ENCODE measurements at places on chromosomes 7 and 10. TPM values are rescaled to one million over a fixed set of nuclear protein-coding genes. Genes with fewer than 3 reads are reported as not detected.

DNA sequence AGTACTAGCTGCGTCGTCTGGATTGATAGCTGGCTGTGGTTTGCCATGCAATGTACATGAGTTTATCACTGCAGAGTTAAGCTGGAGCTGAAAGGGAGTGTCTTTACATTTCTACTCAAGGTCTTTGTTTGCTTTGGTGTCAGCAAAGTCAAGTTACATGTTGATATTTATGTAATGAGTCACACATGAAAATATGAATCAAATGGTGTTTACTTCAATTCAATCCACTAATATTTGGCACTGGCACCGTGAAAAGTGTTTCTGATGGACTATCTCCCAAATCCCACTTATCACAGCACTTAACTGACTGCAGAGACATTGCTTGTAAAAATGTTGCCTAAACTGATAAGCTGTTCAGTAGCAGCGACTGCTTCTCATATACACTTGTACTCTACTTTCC, 395.9 kb downstream of the TFEC start:
- no peaks in the 10 kb centered on the region for H3K36me3 ChIP-seq
- no peak overlapping the region for H3K4me3 ChIP-seq

DNA sequence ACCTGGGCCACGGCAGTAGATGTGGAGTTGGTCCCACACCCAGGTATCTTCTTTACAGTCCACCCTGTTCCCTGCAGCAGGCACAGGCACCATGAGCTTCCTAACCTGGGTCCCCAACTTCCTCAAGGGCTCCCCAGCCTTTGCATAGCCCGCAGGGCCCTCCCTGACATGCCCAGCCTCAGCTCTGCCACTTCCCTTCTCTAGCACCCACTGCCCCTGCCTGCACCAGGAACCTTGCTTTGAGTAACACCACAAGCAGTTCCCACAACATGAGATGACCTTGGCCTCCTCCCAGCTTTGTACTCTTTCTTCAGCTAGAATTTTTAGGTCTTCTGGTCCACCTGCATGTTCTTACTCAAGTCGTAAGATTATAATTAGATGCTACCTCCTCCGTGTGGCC, 92.2 kb upstream of the ZPBP start:
- no peaks in the 10 kb centered on the region for H3K36me3 ChIP-seq
- H3K27me3 ChIP-seq = no peaks in the 10 kb centered on the region
- H3K27ac ChIP-seq = no peak overlapping the region
- no peak for DNase-seq
- no peaks in the 10 kb centered on the region for H3K4me1 ChIP-seq
- no peak overlapping the region for H3K4me3 ChIP-seq

DNA sequence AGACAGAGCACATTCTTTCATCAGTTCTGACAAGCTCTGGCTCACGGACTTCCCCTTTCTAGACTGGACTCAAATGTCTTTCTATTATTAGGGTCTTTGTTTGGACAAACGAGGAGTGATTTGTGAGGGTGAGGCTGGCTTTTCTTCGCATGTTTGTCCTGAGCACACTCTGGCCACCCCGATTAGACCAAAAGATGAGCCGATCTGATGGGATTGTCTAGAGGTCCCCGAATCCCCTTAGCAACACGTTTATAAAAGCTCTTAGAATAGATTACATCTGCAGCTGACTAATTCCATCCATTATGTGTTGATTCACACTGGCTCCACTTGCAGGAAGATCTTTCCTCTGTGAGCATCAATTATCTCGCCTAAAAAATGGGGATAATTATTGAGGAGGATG, 675.4 kb upstream of the AUTS2 start:
- H3K27me3 ChIP-seq = no peaks in the 10 kb centered on the region
- no peaks in the 10 kb centered on the region for H3K4me1 ChIP-seq
- no peak for DNase-seq
- H3K4me3 ChIP-seq = no peak overlapping the region
- H3K36me3 ChIP-seq = no peaks in the 10 kb centered on the region

GRCh38 chr7:9978106-9979064, 995.3 kb upstream of the PHF14 start:
- no peak overlapping the region for H3K27ac ChIP-seq
- no peaks in the 10 kb centered on the region for H3K36me3 ChIP-seq
- H3K4me3 ChIP-seq = no peak overlapping the region
- H3K27me3 ChIP-seq = no peaks in the 10 kb centered on the region

DNA sequence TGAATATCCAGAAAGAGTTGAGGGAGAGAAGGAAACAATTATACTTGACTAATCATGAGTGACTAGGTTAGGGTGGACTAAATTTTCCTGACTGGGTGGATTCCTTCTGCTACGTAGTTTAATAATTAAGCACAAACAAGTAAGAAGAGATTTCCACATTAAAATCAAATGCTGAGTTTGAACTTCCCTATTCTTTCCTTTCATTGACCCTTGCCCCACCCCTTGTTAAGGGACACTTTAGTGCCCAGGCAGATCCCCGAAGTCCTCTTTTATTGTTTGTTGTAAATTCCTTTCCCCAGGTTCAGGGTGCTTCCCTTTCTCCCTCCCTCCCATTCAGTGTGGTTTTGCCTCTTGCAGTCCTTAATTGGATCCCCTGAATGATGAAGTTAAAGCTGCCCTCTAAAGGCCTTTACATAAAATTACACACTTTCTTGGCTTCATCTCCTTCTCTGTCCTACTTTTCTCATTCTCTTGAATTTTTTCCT, 8.8 kb upstream of the SPAM1 start:
- no peaks in the 10 kb centered on the region for H3K4me1 ChIP-seq
- no peak overlapping the region for H3K27ac ChIP-seq
- no peaks in the 10 kb centered on the region for H3K36me3 ChIP-seq
- no peaks in the 10 kb centered on the region for H3K27me3 ChIP-seq
- no peak overlapping the region for H3K4me3 ChIP-seq

- DNase-seq = no peak
- H3K27ac ChIP-seq = no peak overlapping the region
- H3K27me3 ChIP-seq = no peaks in the 10 kb centered on the region
- H3K4me1 ChIP-seq = peaks cover 9% of the 10 kb centered on the region
Measured at GRCh38 chr10:30527623-30528428, 93.8 kb downstream of the MAP3K8 start.

DNA sequence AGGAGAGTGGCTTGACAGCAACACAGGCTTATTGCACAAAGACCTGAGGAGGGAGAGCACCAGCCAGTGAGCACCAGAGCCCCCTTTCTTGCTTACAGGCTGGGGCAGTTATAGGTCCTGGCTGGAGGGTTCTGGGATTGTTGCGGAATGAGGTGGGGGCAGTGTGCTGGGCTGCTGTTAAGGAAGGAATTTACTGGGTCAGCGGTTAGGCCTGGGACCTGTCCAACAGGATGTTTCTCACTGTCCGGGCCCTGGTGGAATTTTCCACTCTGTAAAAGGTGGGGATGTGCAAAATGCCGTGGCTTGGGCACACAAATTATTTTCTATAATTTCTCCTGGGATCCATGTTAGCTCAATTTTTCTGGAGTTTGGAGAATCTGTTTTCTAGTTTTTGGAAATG, 757.3 kb downstream of the TYW1 start:
- H3K4me1 ChIP-seq = no peaks in the 10 kb centered on the region
- H3K36me3 ChIP-seq = no peaks in the 10 kb centered on the region
- no peaks in the 10 kb centered on the region for H3K27me3 ChIP-seq
- H3K27ac ChIP-seq = no peak overlapping the region
- DNase-seq = no peak

DNA sequence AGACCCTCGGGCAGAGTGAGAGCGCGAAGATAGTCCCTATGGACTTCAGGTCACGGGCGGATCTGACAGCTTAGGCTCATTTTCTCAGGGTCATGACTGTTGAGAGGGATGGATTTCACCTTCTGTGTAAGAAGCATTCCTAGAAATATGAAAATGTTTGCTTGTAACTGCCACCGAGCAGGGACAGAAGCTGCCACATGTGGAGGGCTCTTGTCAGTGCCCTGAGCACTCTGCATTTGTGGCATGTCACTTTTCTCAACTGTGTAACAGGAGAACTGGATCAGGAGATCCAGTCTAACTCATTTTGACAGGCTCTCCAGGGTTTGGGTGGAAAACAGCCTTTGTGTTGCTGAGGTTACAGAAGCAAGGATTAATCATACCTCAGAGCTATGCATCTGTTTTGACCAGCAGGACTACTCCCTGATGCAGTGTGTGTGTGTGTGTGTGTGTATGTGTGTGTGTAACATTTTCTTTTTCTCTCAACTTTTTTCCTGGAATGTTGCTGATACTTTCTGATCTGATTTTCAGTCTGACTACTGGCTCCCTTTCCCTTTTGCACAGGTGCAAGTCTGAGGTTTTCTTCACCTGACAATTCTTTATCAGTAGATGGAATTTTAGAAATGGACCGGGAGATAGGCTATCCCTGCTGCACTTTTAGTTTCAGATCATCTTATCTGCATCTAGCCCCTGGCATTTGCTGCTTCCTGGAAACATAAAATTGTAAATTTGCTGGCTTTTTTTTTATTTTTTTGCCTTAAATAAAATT, 183.3 kb downstream of the STK31 start:
- DNase-seq = peak; percentile 18
- H3K4me3 ChIP-seq = no peak overlapping the region
- no peaks in the 10 kb centered on the region for H3K36me3 ChIP-seq
- no peak overlapping the region for H3K27ac ChIP-seq

DNA sequence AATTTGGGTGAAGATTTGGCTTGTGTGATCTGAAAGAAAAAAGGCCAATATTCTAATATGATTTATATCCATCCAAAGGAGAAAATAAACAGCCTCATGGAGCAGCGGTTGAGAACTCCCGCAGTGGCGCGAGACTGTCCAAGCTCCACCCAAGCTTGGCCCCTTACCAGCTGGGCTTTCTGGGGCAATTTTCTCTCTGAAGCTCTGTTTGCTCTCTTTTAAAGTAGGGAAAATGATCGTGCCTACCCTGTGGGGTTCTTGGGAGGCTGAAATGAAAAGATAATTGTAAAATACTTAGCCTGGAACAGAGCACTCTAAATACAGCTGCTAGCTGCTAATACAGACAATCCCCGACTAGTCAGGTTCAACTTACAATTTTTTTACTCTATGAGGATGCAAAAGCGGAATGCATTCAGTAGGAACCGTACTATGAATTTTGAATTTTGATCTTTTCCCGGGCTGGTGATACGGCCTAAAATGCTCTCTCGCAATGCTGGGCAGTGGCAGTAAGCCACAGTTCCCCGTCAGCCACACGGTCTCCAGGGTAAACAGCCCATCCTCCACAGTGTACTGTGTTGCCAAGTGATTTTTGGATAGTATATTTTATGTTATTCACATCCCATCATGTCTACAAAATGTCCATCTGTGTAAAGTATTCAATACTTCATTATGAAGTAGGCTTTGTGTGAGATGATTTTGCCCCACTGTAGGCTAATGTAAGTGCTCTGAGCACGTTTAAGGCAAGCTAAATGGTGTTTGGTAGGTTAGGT, 137.7 kb downstream of the CHN2 start:
- no peaks in the 10 kb centered on the region for H3K36me3 ChIP-seq
- H3K27me3 ChIP-seq = no peaks in the 10 kb centered on the region
- no peak overlapping the region for H3K4me3 ChIP-seq
- no peak overlapping the region for H3K27ac ChIP-seq
- peaks cover 22% of the 10 kb centered on the region for H3K4me1 ChIP-seq

DNA sequence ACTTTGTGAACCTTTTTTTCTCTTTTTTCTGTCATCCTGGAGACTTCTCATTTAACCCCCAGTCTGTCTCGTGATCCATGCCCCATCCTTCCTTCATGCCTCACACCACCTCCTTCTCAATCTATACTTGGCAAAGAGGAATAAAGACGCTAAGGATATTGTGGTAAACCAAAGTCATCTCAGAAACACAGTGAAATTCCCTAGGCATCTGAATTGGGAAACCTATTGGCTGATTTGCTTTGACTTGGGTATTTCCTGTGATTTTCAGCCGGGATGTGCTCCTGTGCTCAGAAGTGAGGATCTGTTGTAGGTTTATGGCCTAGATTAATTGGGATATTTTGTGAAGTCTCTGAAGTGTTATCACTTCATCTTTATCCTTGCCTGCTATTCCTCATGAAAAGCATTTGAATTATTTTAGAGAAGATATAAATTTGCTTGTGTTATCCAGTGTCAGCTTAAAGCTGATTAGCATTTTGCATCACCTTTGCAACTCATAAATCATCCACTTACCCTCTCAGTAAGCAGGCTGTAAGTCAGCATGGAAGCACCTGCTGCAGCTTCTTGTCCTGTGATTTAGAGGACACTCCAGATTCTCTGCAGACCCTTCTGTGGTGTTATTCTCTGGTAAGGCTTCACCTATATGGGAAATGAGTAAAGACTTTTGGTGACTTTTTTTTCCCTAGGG, 138.0 kb downstream of the AUTS2 start:
- no peaks in the 10 kb centered on the region for H3K27me3 ChIP-seq
- no peak for DNase-seq
- no peaks in the 10 kb centered on the region for H3K4me1 ChIP-seq
- H3K27ac ChIP-seq = no peak overlapping the region

DNA sequence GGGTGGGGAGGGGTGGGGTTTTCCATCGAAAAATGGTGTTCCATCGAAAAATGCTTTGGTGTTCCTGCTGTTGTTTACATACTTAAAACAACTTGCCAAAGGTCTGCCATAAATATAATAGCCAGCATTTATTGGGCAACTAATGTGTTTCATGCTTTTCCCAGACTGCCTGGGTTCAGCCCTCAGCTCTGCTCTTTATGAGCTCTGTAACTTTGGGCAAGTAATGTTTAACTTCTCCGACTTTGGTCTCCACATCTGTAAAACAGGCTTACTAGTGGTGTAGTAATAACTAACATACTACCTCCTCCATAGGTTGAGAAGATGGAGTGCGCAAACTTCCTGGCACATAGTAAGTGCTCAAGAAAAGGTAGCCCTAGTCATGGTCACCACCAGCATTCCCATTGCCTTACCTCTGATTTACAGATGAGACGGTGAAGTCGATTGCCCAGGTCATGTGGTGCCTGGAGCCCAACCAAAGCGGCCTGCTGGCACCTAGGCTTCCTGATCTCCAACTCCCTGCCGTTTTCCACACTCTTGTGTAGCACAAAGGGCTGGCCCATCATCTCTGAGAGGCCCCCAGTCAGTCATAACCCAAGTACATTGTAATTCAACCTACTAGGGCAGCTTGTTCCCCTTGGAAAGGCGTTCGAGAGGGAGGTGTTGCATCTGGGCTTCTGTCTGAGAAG, 8.9 kb downstream of the ZMIZ1 start:
- peak overlapping the region; percentile 100 for H3K27ac ChIP-seq
- no peak for DNase-seq
- no peaks in the 10 kb centered on the region for H3K36me3 ChIP-seq
- peaks cover 66% of the 10 kb centered on the region for H3K4me1 ChIP-seq

DNA sequence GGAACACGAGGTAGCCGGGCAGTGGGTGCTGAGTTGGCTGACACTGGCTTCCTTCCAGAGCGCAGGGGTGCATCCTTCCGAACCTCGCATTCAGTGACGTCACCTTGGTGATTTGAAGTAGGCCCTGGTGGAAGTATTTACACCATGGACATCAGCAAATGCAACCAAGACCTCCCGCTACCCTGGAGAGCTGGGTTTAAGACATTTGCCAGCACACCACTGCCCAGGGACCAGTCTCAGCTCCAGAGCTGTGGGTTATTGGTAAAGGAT, 106.4 kb upstream of the GPR26 start:
- H3K27me3 ChIP-seq = peaks cover 14% of the 10 kb centered on the region
- H3K4me1 ChIP-seq = no peaks in the 10 kb centered on the region
- H3K4me3 ChIP-seq = no peak overlapping the region
- DNase-seq = no peak

- H3K36me3 ChIP-seq = no peaks in the 10 kb centered on the region
- no peak for DNase-seq
- H3K27ac ChIP-seq = no peak overlapping the region
- no peaks in the 10 kb centered on the region for H3K27me3 ChIP-seq
- peaks cover 4% of the 10 kb centered on the region for H3K4me1 ChIP-seq
Measured at GRCh38 chr7:143422033-143422432, 13.4 kb upstream of the EPHA1 start.

SLC26A5 gene
- polyA plus RNA-seq = not detected

SMO gene
- polyA plus RNA-seq = 2.5 TPM

ACHE gene
- polyA plus RNA-seq = not detected

C10orf105 gene
- polyA plus RNA-seq = 0.06 TPM

VWA2 gene
- polyA plus RNA-seq = not detected

GIMAP8 gene
- not detected for polyA plus RNA-seq

NKX6-2 gene
- polyA plus RNA-seq = 1.9 TPM
